ENCODE measurements at places on chromosomes 12 and 14.

- no peak for DNase-seq
Observed at GRCh38 chr14:98958632-98959031, 313.4 kb downstream of the BCL11B start.

DNA sequence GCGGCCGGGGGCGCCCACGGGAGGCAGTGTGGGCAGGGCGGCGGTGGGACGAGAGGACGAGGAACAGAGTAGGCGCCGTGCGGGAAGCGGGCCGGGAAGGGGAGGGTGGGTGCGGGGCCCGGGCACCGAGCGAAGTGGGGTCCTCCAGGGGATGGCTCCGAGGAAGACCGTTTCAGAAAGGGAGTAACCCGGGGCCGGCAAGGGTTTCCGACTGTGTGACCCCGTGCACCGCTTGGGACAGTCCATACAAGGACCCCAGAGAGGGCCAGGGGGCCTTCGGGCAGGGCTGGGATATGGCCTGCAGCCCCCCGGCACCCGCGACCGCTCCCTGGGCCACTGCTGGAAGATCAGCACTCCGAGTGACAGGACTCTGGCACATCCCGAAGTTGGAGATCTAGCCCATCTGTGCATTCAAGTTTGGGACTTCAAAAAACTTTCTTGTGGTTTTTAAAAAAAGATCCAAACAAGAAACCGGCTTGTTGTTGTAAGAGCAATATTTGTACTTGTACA lies 448 bp downstream of the TSPAN9 start:
- no peak for DNase-seq

- no peak for DNase-seq
Observed at GRCh38 chr12:12441843-12442461, 85.1 kb downstream of the BORCS5 start.

- no peak for DNase-seq
Observed at GRCh38 chr12:79895071-79895470, 39.8 kb downstream of the PPP1R12A start.

DNA sequence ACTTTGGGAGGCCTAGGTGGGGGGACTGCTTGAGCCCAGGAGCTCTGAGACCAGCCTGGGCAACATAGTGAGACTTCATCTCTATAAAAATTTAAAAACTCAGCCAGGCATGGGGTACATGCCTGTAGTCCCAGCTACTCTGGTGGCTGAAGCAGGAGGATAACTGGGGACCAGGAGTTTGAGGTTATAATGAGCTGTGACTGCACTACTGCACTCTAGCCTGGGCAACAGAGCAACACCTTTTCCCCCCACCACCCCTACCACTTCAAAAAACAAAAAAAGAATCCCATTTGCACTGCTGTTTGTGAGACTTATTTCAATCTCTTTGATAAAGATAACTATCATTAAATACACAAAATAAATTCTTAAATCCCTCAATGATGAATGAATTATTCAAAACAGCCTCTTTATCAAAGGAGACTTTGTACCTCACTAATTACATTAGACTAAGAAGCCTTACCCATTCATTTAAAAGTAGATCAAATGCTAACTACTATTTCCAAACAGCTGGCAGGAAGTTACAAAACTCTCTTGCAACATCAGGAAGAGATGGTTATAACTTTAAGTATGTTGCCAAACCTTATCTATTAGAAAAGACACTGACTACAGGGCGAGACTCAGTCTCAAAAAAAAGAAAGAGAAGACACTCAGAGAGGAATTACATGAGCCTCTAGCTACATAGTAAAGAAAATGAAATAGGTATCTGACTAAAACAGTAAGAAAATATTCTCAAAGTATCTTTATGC lies 14.7 kb downstream of the BLTP3B start:
- no peak for DNase-seq

DNA sequence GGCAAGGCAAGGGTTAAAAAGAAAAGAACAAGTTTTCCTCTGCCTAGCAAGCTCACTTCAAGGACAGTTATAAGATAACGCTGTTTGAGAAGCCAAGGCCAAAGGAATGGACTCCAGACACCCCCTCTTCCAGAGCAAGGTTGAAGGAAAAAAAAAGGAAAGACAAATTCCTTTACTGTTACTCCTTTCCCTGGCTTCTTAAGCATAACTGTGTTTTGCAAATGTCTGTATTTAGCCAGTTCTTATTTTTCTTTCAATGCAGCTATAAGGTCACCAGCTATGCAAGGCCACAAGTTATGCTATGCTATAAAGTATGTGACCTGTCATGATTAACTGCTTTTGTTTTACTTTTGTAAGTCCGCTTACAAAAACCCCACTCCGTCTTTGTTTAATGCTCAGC lies 26.6 kb downstream of the ZNF410 start:
- no peak for DNase-seq

DNA sequence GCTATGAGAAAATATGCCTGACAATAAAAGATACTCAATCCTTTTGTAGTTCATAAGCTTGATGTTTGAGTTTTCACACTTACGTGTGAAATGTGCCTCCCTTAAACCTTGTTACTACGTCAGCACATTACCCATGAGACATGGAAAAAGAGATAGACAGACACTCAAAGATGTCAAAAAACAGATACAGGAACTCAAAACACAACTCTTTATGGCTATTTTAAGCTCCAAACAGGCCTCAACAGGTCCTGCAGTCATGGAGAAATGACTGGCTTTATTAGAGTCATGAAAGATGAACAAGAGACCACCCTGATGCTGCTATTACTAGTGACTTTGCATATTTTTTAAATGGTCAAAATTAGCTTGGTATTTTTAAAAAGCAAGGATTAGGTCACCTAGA lies 184.5 kb downstream of the MON2 start:
- DNase-seq: peak; percentile 17

DNA sequence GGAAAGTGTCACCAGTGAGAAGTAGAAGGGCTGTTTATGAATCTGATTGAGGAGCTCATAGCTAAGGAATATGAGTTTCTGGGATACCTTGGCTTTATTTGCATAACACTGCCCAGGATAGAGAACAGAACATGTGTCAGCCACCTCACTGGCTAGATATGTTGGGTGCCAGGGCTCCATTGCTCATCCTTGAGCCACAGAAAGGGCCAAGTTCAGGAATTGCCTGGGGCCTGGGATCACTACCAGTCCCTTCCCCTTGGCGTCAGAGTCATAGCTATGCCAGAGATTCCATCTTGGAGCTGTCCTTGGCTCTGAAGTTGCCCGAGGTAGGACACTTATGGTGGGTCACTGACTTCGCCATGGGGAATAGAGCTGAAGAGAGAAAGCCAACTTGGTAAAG lies 49.0 kb downstream of the IFT43 start:
- DNase-seq: no peak

GRCh38 chr14:50883827-50884197 lies 12.0 kb downstream of the ABHD12B start:
- no peak for DNase-seq

DNA sequence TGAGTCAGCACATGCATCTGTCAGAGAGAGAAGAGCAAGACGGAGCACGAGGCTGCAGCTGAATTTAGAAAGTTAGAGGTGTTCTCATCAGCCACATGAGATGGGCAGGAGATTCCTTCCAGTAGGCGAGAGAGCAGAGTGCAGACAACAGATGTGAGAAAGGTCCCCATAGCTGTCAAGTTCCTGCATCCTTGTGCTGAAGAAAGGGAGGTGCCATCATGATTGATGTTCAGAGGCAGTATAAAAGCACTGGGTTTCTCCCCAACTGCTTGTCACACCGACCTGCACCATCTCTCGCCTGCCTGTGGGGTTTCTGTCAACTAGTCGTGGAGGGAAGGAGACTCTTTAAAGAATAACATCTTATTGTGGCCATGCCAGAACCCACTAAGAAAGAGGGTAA lies at the start of gene MYBPC1:
Gene MYBPC1 (plus strand): TSS at position 272 of the 400 bp plus-strand sequence. CDS start 100 bp downstream, at position 372.
- DNase-seq: no peak

- no peak for DNase-seq
Observed at GRCh38 chr14:39712293-39712999, 280.2 kb upstream of the FBXO33 start.

DNA sequence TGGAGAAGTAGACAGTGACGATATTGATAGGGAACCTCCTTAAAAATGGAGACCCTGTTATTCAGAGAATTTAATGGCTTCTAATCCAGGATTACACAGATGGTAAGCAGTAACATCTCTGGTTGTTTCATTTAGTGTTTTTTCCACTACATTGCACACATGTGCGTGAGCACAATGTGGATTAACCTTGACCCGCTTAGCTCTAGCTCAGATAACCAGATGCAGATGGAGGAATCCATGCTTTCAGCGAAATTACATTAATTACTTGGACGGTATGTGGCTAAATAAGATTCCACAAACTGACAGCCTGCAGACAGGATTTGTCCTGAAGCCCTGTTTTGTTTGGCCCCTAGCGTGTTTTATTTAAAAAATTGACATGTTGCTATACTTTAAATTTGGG lies 378.4 kb downstream of the CCDC91 start:
- DNase-seq: no peak

DNA sequence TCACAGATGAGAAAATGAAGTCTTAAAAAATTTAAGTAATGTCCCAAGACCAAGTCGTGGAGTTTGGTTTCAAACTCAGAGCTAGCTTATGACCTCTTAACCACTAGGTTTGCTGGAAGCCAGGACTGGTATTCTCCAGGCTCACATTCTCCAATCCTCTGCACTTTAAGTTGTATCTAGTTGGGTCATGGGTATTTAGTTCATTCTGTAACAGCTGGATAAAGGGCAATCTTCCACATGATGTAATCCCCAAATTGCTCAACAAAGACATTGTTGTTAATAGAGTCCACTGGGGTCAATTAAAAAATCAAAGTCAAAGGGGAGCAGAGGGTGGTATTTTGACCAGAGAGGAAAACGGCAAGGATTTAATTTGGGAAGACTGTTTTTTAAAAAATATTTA lies 17.8 kb upstream of the GAS2L3 start:
- no peak for DNase-seq

DNA sequence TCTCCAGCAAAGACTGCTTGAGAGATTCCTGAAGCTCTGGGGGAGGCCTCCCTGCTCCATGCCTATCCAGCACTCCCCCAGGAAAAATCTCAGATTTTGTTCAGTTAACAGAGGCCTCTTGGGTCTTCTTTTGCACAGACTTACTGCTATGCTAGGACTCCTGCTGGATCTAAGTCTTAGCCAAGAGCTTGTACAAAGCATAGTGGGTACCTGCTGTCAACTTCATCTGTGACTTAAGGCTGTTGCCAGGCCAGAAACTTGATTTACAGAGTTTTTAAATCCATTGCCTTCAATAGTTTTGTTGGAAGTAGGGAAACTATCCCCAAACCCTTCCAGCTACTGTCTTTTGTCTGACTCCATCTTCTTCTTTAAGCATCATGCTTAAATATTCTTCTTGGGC lies 140.5 kb downstream of the SMOC1 start:
- DNase-seq: no peak

GRCh38 chr14:105047283-105048016 lies 17.8 kb downstream of the GPR132 start:
- DNase-seq: peak; percentile 66

GRCh38 chr14:61108496-61109141 lies 127.6 kb downstream of the SLC38A6 start:
- DNase-seq: no peak

DNA sequence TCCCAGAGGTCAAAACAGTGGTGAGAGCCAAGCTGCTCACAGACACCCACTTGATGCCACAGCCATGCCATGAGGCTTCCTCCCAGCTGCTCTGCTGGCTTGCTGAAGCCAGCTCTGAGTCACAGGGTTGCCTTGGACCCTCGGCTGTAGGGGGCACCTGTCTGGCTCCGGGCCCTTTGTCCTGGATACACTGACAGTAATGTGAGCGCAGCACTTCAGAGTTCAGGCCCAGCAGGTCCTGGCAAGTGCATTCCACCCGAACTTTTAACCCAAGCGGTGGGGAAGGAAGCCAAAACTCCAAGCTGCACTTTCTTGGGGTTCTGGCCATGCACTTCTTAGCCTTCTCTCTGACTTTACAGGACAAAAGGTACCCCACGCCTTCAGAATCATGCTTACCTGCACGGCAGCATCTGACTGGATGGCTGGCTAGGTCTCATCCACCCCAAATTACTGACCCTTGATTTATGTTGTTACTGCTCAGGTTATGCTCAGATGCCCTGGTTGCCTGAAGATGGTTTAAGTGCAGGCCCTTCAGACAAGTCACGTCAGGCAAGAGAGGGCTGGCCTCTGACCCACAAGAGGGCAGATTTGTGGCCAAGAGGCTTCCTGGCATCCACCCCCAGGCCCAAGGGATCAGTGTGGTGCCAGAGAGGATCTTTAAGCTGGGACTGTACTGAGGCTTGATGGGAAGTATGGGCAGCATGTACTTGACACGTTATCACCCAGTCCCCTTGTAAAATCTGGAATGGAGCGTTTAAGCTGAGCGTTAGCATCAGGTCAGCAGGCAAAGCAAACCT lies 24.8 kb downstream of the SLC25A29 start:
- DNase-seq: no peak

DNA sequence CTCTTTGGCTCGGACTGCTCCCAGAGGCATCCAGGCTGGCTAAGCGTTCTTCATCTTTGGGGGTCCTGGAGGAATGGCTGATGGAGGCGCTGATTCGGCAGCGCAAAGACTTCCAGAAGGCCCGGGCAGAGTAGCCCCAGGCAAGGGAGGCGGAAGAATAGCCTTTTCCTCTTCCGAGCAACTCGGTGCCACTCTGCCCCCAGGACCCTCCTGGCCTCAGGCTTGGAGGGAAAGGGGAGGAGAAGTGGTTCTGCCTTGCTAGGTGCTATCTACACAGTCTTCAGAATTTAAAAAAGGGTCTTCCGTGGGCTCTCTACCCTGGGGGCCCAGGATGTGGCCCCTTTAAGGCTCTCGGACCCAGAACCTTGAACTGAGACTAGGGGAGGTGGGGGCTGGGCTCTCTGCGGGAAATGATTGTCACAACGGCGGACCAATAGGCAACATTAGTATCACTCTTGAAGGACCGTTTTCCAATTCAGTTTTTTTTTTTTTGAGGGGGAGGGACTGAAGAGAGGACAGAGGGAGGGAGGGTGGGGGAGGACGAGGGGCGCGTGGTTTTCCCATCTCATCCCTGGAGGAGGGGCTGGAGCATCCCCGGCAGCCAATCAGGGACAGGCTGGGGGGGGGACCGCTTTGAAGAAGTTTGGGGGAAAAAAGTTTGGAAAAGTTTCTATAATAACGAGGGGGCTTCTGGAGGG lies at the start of gene NFATC4:
Gene NFATC4 (plus strand): TSS at position 671 of the 698 bp plus-strand sequence. CDS start 157 bp downstream, outside the sequence.
- DNase-seq: peak; percentile 47

All from GM12865 (cell line).